ENCODE measurements at places on chromosomes 4 and X. TPM values are rescaled to one million over a fixed set of nuclear protein-coding genes. Genes with fewer than 3 reads are reported as not detected.

DNA sequence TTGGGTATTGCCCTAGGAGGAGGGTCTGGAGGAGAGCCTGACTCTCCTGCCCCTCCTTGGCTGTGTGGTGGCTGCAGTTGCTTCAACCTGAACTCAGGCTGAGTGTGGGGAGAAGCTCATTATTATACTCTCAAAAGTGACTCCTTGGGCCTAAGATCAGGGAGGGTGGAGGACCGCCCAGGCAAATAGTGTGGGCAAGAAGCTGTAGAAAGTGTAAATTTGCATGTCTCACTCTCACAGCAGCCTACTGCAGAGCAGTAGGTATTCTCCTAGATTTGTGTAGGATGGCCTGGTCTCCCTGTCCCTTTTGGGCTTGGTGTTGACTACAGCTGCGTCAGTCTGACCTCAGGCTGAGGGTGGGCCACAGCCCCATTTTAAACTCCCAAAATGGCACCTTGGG is 156.1 kb downstream of the ZNF330 start:
- no peak for DNase-seq

GRCh38 chr4:9943761-9944160 is 77.5 kb downstream of the SLC2A9 start:
- no peak for DNase-seq

- peak; percentile 49 for DNase-seq
Measured at GRCh38 chrX:427812-428725, 41.4 kb upstream of the PPP2R3B start.

- no peak for DNase-seq
Measured at GRCh38 chr4:17664755-17665154, 50.3 kb downstream of the MED28 start.

- no peak for DNase-seq
Measured at GRCh38 chr4:89769856-89770255, 67.1 kb downstream of the SNCA start.

DNA sequence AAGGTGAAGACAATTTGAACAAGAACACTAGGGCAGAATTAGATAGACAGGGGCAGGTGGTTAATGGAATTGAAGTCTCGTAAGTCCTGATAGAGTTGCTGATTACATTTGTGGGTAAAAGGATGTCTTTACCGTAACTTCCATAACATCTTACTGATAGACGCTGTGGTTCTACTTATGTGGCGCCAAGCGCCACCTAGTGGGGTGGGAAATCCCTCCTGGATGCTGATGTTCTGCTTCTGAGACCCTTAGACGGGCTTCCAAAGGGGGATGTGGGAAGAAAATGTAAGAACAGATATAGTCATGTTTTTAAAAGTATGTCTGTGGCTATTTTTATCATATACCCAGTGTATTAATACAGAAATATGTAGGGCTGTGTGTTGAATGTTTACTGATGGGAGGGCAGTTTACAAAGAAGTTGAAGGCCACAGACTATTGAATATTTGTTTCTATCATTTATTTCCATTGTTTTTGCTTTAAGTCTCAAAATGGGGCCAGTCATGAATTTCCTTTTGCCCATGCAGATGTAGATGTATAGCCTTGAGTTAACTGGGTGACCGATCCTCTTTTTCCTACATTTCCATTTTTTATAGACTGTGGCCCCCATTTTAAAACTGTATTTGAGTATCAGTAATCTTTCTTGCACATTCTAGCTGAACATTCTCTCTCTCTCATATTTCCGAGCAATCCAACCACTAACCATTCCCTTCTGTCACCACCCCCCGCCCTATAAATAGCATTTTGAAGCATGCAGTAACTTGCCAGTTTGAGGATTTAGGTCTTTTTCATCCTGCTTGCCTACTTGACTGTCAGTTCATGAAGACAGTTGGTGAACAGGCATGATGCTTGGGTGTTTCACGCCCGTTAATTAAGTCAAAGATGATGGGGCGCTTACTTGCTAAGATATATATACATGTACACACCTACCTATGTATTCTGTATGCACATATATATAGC is 12.1 kb upstream of the TLR8 start:
- DNase-seq = no peak

DNA sequence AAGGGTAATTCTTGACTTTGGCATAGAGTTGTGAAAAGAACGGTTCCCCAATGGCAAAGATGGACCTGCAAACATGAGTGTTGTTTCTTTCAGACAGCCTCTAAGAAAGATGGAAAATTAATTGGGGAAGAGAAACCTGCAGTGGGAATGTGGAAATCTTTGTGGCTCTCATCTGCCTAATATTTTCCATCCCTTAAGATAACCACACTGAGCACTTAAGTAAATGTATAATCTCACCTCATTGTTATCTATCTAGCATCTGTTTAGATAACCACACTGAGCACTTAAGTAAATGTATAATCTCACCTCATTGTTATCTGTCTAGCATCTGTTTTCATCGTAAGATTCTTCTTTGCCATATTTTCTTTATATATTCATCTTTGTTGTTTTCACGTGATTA is 149.3 kb downstream of the NWD2 start:
- DNase-seq = no peak

DNA sequence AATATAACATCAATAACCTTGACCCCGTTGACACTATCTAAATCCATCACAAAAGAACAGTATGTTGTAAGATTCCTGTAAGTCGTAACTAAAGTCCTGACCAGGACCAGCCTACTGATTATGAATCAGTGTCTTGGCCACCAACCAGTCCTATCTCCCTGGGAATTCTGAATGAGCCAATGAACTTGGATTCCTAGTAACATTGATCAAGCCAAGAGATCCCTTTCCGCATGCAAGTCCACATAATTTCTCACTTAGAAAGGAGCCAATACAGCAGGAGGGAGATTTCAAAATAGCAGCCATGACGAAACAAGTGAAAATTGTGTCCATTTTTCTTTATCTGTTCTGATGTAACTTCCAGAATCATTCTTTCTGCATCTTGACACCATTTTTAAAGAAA is 9.5 kb downstream of the XPNPEP2 start:
- peak; percentile 36 for DNase-seq

- no peak for DNase-seq
Measured at GRCh38 chr4:38846015-38846414, 10.6 kb downstream of the TLR6 start.

GRCh38 chrX:68997911-68998310 is 167.3 kb downstream of the PJA1 start:
- peak; percentile 0 for DNase-seq

- no peak for DNase-seq
Measured at GRCh38 chr4:2954358-2955185, 8.6 kb downstream of the NOP14 start.

GRCh38 chrX:100647739-100648138 is 3.7 kb downstream of the SRPX2 start:
- no peak for DNase-seq

- DNase-seq = no peak
Measured at GRCh38 chr4:47413521-47413920, 50.0 kb downstream of the COMMD8 start.

Gene BMP15
- not detected for total RNA-seq

Gene ATP7A
- total RNA-seq = 8.0 TPM

Gene MAOA
- total RNA-seq = not detected

Gene GPRASP1
- 0.96 TPM for total RNA-seq

Gene NAT8L
- 0.05 TPM for total RNA-seq

Gene CENPVL3
- not detected for total RNA-seq

Gene NEXMIF
- not detected for total RNA-seq

Gene POU4F2
- not detected for total RNA-seq

Gene GRPR
- total RNA-seq = 0.27 TPM

All from HFFc6 (cell line).